Naive thymus-derived CD8-positive, alpha-beta T cell (primary cell): ENCODE measurements at places on chromosomes 1 and 21.

DNA sequence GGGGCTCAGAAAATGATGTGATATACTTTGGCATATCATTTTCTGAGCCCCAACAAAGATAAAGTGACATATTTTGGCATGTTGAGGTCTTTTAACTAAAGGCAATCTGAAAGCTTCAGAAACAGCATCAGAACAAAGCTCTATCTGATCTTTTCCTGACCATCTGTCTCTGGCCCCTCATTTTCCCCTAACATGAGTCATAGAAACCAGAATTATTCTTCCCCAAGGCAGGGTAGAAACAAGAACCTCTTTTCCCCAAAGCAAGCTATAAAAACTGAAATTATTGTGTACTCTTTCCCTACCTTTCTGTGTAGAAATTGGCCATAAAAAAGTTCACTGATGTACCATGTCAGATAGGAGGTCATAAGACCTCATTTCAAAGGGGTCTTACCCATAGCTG is 48.7 kb upstream of the PLA2G4A start:
- DNase-seq, result no peak

DNA sequence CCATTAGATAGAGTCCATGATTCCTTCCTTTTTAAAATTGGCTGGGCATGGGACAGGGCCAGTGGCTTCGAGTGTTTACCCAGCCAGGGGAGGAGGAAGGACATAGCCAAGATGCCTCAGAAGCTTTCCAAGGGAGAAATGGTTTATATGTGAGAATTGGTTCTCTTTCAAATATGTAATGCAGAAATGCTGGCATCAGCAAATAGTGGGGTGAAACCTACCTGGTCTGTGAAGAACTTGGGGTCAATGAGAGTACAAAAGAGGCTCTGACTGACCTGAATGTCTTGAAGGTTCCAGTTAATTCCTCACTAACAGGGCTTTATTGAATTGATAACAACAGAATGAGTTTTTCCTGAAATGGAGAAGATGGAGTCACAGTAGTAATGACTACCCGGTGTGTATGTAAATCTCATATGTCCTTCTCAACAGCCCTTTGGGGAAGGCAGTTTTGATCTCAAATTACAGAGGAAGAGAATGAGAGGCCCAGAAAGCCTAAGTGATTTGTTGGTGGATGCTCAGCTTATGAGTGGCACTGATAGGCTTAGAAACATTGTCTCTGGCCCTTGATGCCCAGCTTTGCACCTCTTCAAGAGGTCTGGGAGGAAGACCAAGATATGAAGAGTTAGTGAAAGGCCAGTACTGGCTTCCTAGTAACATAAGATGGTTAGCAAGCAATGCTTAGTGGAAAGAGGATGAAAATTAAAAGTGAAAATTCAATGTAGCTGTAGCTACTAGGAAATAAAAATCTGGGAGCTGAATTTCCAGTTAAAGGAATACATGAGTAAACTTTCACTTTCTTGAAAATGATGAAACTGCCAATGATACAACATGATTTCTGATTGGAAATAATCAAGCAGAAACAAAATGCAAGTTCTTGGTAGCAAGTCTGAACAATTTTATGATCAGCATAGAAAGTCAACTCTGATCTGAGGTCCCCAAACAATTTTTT is 2.7 kb downstream of the ATF3 start:
- DNase-seq, result no peak

GRCh38 chr1:36481771-36482723 is 666 bp downstream of the CSF3R start:
- no peak for DNase-seq

DNA sequence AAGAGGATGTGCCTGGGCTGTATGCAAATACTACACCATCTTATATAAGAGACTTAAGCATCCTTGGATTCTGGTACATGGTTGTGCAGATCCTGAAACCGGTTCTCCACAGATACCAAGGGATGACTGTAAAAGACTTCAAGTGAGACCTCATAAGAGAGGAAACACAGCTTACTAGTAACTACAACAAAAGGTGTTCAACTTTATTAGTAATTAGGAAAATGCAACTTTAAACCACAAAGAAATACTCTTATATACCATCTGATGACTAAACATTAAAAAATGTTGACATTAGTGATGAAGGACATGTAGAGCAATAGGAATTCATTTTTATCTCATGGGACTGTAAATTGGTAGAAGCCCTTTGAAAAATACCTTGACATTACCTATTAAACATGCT is 102.7 kb downstream of the RASAL2 start:
- DNase-seq, result no peak

DNA sequence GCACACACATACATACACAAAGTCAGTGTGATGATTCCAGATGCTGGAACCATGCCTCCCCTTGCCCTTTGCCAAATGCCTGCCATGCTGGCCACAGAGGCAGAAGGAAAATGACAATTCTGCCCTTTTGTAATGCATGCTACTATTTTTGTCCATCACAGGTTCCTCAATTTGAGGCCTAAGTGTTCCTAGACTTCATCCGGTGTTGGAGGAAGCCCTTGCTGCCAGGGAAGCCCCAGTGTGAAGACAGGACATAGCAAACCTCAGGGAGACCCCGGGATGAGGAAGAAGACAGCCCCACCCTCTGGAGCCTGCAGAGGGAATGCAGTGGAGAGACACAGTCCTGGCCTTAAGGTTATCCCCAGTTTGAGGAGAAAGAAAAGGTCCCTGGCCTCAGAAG is 14.4 kb downstream of the PRR9 start:
- DNase-seq, result no peak

DNA sequence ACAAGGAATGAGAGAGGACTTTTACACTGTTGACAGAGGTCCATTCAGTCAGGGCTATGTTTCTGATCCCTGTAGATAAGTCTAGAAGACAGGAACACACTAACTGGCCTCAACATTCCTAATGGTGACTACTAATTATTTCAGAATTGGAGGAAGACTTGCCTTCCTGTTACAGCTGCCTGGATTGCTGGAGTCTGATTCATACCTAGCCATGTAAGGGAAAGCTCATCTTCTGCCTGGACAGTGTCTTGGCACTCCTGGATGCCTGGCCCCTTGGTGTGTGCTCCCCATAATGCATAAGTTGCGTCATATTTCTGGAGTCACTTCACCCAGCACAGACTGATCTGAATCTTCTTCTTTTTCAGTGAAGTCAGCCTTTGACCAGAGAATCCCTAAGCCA is 326.0 kb upstream of the RUNX1 start:
- DNase-seq, result no peak

GRCh38 chr1:92972409-92973129 is 11.3 kb upstream of the DIPK1A start:
- DNase-seq, result no peak

DNA sequence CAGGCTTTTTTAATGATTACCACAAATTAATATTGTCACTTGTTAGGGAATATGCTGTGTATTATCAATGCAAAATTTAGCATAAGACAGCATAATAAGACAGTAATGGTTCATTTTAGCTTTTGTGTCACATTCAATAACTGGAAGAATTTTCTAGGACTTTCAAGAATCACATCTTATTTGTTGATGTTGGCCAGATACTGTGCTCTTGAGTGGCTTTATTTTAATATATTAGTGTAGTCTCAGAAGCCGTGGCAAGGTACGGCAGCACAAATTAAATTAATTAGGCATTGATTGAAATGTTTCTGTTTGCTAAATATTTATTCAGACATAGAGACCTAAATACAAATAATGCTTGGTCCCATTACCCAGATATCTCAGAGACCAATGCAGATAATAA is 10.4 kb downstream of the IFI44L start:
- no peak for DNase-seq
